ENCODE measurements at places on chromosomes 6 and 20. TPM values are rescaled to one million over a fixed set of nuclear protein-coding genes. Genes with fewer than 3 reads are reported as not detected.
A peak's percentile ranks its signal among the peaks of the same experiment; 100 is the strongest.

GRCh38 chr20:53592992-53593465 is 610 bp downstream of the ZNF217 start:
- peak; percentile 35 for DNase-seq

DNA sequence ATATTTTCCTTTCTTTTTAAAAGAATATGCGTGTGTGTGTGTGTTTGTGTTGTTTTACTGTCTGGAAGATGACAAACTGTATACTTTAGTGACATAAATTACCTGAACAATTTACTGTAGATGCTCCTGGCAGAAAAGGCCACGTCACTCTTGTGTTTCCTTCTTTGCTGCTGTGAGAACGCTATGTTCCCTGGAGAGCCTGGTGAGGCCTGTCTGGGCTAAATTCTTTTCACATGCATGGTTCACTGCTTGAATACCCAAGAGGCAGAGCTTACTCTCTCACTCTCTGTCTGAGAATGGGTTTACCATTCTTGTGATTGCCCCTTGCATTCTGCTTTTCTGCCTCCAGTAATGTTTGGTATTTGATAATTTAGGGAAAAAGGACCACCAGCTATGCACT is 64.3 kb downstream of the EDN1 start:
- DNase-seq = no peak

DNA sequence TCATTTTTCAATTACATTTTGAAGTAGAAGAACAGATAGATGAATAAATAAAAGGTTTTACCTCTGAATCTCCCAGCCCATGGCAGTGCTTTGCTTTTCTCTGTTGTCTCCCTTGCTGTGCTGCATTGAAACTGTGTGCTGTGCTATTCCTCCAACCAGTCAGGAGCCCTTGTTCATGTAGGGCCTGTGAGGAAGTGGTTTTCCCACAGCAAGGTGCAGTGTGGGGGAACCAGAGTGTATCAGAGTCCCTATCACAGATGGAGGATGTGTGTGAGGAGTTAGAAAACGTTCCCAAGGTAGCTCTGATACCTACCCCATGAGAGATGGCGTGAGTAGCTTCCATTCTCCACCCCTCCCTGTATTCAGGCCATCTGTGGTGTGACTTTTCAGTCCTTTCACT is 72.8 kb upstream of the RALGAPA2 start:
- no peak for DNase-seq

- peak; percentile 98 for DNase-seq
Observed at GRCh38 chr20:13995086-13995665, at the start of gene MACROD2. Gene MACROD2, plus strand, starts transcription at chr20:13995516.

- DNase-seq = no peak
Observed at GRCh38 chr6:3516092-3516491, 59.2 kb upstream of the SLC22A23 start.

- DNase-seq = no peak
Observed at GRCh38 chr6:147510929-147511590, 2.6 kb downstream of the SAMD5 start.

GLP1R gene
- not detected for total RNA-seq

TCP11 gene
- total RNA-seq = not detected
